ENCODE measurements at places on chromosomes 5 and 9. TPM values are rescaled to one million over a fixed set of nuclear protein-coding genes. Genes with fewer than 3 reads are reported as not detected.

- H3K27ac ChIP-seq: no peak overlapping the region
- H3K27me3 ChIP-seq: peaks cover 61% of the 10 kb centered on the region
- H3K4me3 ChIP-seq: peak overlapping the region; percentile 55
- H3K36me3 ChIP-seq: no peaks in the 10 kb centered on the region
- H3K4me1 ChIP-seq: peaks cover 46% of the 10 kb centered on the region
- DNase-seq: no peak
These were observed 3.1 kb upstream of the BARX1 start for GRCh38 chr9:93958121-93958818.

DNA sequence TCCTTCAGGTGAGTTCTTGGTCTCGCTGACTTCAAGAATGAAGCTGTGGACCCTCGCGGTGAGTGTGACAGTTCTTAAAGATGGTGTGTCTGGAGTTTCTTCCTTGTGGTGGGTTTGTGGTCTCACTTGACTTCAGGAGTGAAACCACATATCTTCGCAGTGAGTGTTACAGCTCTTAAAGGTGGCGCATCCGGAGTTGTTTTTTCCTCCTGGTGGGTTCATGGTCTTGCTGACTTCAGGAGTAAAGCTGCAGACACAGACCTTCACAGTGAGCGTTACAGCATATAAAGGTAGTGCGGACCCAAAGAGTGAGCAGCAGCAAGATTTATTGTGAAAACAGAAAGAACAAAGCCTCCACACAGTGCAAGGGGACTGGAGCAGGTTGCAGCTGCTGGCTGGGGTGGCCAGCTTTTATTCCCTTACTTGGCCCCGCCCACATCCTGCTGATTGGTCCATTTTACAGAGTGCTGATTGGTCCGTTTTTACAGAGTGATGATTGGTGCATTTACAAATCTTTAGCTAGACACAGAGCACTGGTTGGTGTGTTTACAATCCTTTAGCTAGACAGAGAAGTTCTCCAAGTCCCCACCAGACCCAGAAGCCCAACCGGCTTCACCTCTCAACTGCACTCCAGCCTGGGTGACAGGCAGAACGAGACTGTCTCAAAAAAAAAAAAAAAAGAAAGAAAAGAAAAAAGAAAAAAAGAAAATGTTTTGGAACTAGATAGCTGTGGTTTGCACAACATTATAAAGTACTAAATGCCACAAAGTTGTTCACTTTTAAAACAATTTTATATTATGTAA, 9.1 kb upstream of the ERMP1 start:
- no peaks in the 10 kb centered on the region for H3K27me3 ChIP-seq
- peak; percentile 77 for DNase-seq
- H3K4me3 ChIP-seq: peak overlapping the region; percentile 67
- peaks cover 4% of the 10 kb centered on the region for H3K36me3 ChIP-seq
- H3K27ac ChIP-seq: peak overlapping the region; percentile 80

DNA sequence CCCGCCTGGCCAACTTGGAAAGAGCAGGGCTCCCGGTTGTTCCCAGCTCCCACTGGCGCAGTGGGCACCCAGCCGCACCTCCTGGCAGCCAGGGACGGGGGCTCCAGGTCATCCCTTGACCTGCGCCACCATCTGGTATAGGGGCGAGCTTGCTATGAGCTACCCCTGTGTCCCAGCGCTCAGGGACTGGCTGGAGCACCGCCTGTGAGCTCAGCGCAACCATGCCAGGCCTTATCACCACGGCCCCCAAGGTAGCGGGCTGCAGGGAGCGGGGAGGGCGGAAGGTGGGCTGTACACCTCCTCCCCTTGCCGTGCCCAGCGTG, 15.4 kb upstream of the RASA1 start:
- H3K36me3 ChIP-seq: no peaks in the 10 kb centered on the region
- no peaks in the 10 kb centered on the region for H3K4me1 ChIP-seq
- H3K27me3 ChIP-seq: no peaks in the 10 kb centered on the region
- H3K4me3 ChIP-seq: no peak overlapping the region
- DNase-seq: no peak

DNA sequence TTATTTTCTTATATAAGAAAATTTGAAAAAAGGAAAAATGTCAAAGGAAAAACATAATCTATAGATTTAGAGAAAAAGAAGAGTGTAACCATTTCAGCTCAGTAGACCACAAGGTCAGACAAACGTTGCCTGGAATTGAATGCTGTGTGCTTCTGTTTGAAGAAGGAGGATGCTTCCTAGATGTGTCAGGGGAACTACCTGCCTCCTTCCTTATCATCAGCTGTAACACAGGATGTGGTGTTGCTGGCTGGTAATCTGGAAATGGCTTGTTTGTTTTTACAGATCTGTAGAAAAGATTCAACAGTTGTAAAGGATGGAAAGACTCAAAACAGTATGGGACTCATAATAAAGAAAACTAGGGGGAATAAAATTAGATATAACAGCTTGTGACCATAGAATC, 160.7 kb upstream of the MEF2C start:
- no peak overlapping the region for H3K4me3 ChIP-seq
- no peak for DNase-seq
- H3K36me3 ChIP-seq: no peaks in the 10 kb centered on the region
- H3K27ac ChIP-seq: no peak overlapping the region
- H3K27me3 ChIP-seq: peaks cover 3% of the 10 kb centered on the region
- H3K4me1 ChIP-seq: no peaks in the 10 kb centered on the region

- peaks cover 35% of the 10 kb centered on the region for H3K4me1 ChIP-seq
- peak overlapping the region; percentile 24 for H3K4me3 ChIP-seq
- H3K27me3 ChIP-seq: peaks cover 2% of the 10 kb centered on the region
- peak; percentile 89 for DNase-seq
- H3K36me3 ChIP-seq: no peaks in the 10 kb centered on the region
These were observed 52.1 kb downstream of the IL31RA start for GRCh38 chr5:55903121-55903701.

DNA sequence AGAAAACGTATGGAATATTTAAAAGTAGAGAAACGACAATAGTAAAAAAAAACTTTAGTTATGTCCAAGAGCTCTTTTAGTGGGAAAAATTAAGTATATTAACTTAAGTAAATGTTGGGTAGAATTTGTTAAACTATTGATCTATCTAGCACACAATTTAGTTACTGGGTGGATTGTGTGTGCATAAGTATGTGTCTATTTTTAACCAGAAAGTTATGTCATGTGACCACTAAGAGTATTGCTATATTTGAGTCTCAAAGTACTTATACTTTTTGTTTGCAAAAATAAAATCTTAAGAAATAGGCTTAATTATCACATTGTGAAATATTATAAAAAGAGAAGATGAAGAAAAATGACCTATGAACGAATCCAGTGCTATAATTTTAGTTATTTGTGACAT, 56.8 kb downstream of the ADGRV1 start:
- DNase-seq: no peak
- no peak overlapping the region for H3K27ac ChIP-seq
- H3K4me3 ChIP-seq: no peak overlapping the region
- peaks cover 1% of the 10 kb centered on the region for H3K27me3 ChIP-seq
- no peaks in the 10 kb centered on the region for H3K36me3 ChIP-seq

- no peak for DNase-seq
- no peaks in the 10 kb centered on the region for H3K36me3 ChIP-seq
- no peaks in the 10 kb centered on the region for H3K4me1 ChIP-seq
- no peak overlapping the region for H3K27ac ChIP-seq
- H3K4me3 ChIP-seq: no peak overlapping the region
- no peaks in the 10 kb centered on the region for H3K27me3 ChIP-seq
These were observed 355.3 kb downstream of the NR2F1-AS1 start for GRCh38 chr5:93225748-93226147.

DNA sequence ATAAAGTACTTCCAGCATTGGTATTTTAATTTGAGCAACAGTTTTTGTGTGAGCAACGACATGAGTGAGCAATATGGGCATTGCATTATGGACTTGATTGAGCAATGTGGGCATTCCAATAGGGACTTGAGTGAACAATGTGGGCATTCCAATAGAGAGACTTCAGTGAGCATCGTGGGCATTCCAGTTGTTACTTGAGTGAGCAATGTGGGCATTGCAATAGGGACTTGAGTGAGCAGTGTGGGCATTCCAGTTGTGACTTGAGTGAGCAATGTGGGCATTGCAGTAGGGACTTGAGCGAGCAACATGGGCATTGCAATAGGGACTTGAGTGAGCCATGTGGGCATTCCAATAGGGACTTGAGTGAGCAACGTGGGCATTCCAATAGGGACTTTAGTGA, 52.2 kb downstream of the ZCCHC7 start:
- no peak overlapping the region for H3K27ac ChIP-seq
- no peak for DNase-seq
- peaks cover 3% of the 10 kb centered on the region for H3K4me1 ChIP-seq
- no peak overlapping the region for H3K4me3 ChIP-seq
- H3K27me3 ChIP-seq: no peaks in the 10 kb centered on the region
- peaks cover 31% of the 10 kb centered on the region for H3K36me3 ChIP-seq

GRCh38 chr9:124776954-124777648, at the start of gene OLFML2A:
Gene OLFML2A, plus strand, starts transcription at chr9:124777133. Its CDS starts 138 bp downstream, at chr9:124777271.
- DNase-seq: peak; percentile 19
- no peaks in the 10 kb centered on the region for H3K36me3 ChIP-seq
- peak within 1 kb of the TSS; percentile 60 for H3K4me3 ChIP-seq
- H3K27me3 ChIP-seq: peaks cover 38% of the 10 kb centered on the region
- peaks cover 28% of the 10 kb centered on the region for H3K4me1 ChIP-seq

DNA sequence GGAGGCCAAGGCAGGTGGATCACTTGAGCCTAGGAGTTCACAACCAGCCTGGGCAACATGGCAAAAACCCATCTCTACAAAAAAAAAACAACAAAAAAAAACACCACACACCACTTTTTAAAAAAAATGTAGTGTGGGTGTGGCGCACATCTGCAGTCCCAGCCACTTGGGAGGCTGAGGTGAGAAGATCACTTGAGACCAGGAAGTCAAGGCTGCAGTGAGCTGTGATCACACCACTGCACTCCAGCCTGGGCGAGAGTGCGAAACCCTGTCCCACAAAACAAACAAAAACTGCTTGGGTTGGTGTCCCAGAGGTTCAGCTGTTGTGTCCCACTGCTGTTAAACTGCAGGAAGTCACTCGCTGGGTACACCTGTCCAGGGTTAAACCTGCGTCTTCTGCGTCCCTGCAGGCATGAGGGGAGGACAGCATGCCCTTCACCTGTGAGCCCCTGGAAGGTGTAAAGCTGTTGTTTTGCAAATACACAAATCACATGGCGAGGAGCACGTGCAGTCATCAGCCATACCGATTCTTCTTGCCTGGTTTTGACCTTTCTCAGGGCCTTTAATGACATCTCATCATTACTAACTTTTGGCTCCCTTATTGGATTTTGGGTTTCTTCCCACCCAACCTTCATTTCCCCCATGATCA, 29.3 kb upstream of the CLPTM1L start:
- no peaks in the 10 kb centered on the region for H3K36me3 ChIP-seq
- H3K4me3 ChIP-seq: no peak overlapping the region
- DNase-seq: no peak

- H3K36me3 ChIP-seq: peaks cover 13% of the 10 kb centered on the region
- peak; percentile 93 for DNase-seq
- H3K27me3 ChIP-seq: no peaks in the 10 kb centered on the region
- peak overlapping the region; percentile 100 for H3K27ac ChIP-seq
These were observed 14.2 kb upstream of the RALGDS start for GRCh38 chr9:133135146-133135745.

DNA sequence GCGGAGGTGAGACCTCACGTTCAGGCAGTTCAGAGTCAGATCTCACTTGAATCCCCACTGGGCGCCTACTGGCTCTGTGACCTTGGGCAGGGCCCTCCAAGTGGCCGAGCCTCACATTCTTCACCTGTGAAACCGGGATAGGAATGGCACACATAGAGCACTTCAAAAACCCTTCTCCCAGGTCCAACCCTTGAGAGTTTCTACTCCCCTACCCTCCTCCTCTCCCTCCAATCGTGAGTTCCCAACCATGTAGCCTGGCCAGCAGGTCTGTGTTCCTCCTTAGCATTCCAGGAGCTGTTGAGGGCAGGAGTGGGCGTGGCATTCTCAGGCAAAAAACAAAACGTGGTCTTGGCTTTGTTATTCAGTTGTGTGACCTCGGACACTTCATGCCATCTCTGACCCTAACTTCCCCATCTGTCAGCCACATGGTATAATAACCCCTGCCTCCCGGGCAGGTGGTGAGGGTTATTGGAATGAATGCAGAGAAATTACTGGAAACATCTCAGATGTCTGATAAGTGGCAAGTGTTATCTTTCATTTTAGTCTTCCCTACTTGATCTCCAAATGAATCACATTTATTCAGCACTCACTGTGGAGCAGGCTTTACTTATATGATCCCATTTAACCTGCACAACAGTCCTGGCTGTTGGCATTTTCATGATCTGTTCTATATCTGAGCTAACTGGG, 112.8 kb upstream of the BOD1 start:
- no peaks in the 10 kb centered on the region for H3K36me3 ChIP-seq
- H3K4me3 ChIP-seq: no peak overlapping the region
- DNase-seq: no peak
- no peaks in the 10 kb centered on the region for H3K27me3 ChIP-seq
- H3K27ac ChIP-seq: no peak overlapping the region
- H3K4me1 ChIP-seq: peaks cover 3% of the 10 kb centered on the region

GRCh38 chr5:41794471-41794870, 75.8 kb downstream of the OXCT1 start:
- H3K4me3 ChIP-seq: no peak overlapping the region
- H3K36me3 ChIP-seq: peaks cover 54% of the 10 kb centered on the region
- no peaks in the 10 kb centered on the region for H3K27me3 ChIP-seq
- H3K27ac ChIP-seq: no peak overlapping the region

- no peaks in the 10 kb centered on the region for H3K27me3 ChIP-seq
- DNase-seq: no peak
- no peak overlapping the region for H3K4me3 ChIP-seq
- H3K4me1 ChIP-seq: no peaks in the 10 kb centered on the region
- no peak overlapping the region for H3K27ac ChIP-seq
These were observed 139.3 kb upstream of the ALDH1B1 start for GRCh38 chr9:38253200-38253599.

- no peaks in the 10 kb centered on the region for H3K27me3 ChIP-seq
- no peak overlapping the region for H3K27ac ChIP-seq
- no peak for DNase-seq
- no peaks in the 10 kb centered on the region for H3K4me1 ChIP-seq
- no peak overlapping the region for H3K4me3 ChIP-seq
These were observed 443.3 kb downstream of the DNAH5 start for GRCh38 chr5:13501176-13501575.

- H3K27me3 ChIP-seq: peaks cover 1% of the 10 kb centered on the region
- DNase-seq: no peak
- no peaks in the 10 kb centered on the region for H3K36me3 ChIP-seq
- H3K27ac ChIP-seq: no peak overlapping the region
- H3K4me1 ChIP-seq: no peaks in the 10 kb centered on the region
These were observed 126.2 kb upstream of the PLCXD3 start for GRCh38 chr5:41636605-41637004.

DNA sequence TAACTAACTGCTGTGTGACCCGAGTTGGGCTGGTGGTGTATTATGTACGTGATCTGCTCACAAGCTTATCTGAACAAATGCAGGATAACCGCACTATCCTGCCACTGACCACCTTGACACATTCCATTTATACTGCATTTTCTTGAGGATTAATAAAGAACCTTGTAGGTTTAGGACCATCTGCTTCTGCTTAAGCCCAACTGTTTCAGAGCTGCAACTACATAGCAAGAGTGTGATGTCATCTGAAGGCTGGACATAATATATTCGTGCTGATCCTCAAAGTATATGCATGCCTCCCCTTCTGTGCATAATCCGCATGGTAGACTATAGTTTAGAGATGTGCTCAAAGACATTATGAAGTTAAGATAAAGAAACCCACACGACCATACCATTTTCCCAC, 435.9 kb downstream of the BNC2 start:
- H3K4me1 ChIP-seq: no peaks in the 10 kb centered on the region
- no peak overlapping the region for H3K27ac ChIP-seq
- no peak overlapping the region for H3K4me3 ChIP-seq
- no peak for DNase-seq

Gene DNAH5
- not detected for total RNA-seq

Gene FOXD4L6
- total RNA-seq: not detected

Gene ZNF462
- total RNA-seq: 0.61 TPM

Gene BTNL9
- not detected for total RNA-seq

Gene NUTM2F
- not detected for total RNA-seq

Gene CNTNAP3B
- total RNA-seq: not detected

Gene RORB
- total RNA-seq: 0.02 TPM

Gene CARTPT
- not detected for total RNA-seq

Gene NME5
- not detected for total RNA-seq

Data from activated CD4-positive, alpha-beta memory T cell treated with anti-CD3 and anti-CD28 coated beads for 36 hours (primary cell).